ENCODE measurements at places on chromosomes 16 and 17.

DNA sequence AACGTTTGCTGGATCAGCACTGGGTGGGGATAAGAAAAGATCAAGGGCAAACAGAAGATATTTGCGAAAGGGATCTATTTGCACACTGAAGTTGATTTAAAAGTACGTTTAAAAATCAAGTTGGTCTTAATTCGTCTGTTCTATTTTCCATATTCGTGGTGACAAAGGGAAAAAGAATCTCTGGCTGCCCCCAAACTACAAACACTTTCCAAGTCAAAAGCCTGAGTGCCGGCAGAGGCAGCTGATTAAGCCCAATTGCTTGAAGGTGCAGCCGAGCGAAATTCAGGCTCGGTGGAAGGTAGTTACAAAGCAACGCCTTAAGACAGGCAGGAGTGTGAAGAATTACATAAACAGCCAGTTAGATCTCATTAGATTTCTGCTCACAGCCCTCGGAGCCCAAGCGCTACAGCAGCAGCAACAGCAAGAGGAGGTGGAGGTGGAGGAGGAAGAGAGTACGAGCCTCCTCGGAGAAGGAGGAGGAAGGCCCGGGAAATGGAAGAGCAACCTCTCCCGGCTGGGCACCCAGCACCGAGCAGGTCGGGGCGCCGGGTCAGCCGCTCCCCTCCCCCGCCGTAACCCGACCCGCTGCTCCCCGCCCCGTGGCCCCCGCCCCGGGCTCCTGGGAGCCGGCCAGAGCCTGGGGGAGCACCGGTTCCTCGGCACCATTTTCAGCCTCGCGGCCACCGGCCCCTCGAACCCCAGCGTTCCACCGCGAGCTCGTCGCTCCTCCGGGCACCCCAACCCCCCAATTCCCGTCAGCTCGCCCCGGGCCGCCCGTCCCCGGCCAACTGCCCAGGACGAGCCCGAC is 890 bp downstream of the TOB1 start:
- peak; percentile 78 for DNase-seq

GRCh38 chr17:80720610-80721577 is 176.3 kb downstream of the RPTOR start:
- peak; percentile 78 for DNase-seq

- DNase-seq = no peak
These were observed 46.4 kb downstream of the DNAH3 start for GRCh38 chr16:21103941-21104860.

DNA sequence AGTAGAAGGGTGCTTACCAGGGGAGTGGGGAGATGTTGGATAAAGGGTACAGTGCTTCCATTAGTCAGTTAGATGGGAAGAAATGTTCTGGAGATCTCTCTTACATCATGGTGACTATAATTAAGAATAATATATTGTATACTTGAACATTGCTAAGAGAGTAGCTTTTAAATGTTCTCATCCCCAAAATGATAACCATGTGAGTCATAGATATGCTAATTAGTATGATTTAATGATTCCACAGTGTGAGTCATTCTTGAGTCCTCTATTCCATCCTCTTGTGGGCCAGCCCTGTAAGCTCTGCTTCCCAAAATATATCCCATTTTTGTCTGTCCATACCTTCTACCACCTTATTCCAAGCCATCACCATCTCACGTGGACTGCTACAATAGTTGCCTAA is 80.6 kb upstream of the CDH11 start:
- no peak for DNase-seq

DNA sequence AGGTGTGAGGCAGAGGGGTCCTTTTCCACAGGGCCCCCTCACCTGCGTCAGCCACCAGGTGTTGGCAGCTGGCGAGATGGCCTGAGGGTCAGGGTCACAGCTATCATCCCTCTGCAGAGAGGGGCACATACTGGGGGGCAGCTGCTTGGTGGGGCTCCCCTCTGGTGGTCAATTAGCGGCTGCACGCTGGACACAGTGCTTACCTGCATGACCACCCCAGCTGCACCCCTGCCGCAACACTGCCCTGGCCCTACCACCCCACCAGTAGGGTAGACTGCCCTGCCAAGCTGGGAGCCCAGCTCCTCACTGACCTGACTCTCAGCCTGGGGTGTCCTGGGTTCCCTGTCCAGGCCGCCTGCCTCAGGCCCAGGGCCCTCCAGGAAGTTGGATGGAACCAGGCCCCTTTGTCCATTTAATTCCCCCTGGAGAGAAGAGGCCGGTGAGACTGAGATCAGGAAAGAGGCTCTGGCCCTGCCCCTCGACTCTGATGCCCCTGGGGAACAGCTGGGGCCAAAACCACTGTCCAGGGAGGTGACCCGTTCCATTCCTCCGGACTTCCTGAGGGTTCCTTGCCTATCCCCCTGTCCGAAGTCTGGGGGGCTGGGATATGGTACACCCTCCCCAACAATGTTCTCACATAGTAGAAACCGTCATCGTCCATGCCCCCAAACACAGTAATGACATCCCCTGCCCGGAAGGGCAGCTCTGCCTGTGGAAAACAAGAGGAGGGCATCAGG is 23.7 kb downstream of the TSPOAP1 start:
- DNase-seq = no peak

DNA sequence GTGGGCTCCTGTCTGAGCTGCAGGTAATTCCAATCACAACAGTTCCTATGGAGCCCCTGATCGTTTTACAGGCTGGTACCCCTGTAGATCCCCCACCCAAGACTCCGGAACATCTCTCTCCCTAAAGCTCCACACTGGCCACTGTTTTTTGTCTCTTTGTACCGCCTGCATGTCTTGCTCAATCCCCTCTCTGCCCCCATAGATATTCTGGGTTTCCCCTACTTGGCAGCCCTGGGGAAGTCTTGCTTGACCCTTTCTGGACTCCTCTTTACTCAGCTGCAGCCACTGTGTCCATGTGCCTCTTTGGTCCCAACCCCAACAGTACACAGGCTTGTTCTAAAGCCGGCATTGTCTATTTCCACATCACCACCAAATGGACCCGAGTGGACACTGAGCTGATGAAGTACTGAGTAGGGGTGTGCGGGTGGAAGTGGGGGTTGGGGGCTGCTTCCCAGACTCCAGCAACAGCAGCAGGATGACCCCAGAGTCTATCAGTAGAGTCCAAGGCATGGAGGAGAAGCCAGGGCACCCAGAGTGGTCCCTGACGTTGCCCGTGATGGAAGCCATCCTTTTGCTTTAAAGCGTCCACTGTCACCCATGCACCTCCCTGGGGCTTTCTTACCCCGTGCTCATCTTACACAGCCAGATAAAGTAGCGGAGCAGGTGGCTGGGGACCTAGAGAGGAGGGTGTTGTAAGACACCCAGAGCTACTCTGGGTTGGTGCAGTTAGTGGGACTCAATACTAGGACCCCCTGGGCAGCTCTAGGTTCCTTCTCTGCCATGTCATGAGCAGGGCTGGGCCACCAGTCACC is 6.4 kb downstream of the CD300LB start:
- no peak for DNase-seq

DNA sequence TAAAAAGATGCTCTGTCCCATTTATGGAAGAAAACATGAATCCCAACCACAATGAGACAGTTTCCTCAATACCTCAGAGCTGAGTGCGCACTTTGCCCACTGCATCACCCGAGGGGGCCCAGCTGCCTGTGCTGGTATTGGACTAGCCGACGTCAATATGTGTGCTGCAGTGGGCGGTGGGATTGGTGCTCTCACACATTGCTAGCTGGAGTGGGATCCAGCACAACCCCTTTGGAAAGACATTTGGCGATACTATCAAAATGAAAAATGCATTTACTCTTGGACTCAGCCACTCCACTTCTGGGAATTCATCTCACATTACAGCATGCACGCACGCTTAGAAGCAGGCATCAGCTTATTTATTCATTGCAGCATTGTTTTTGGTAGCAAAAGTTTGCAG is 289.2 kb upstream of the FOXF1 start:
- no peak for DNase-seq

GRCh38 chr17:33682599-33682998 is 389.5 kb upstream of the ASIC2 start:
- DNase-seq = no peak

GRCh38 chr17:42866631-42867575 is 15.9 kb downstream of the AOC3 start:
- DNase-seq = no peak

DNA sequence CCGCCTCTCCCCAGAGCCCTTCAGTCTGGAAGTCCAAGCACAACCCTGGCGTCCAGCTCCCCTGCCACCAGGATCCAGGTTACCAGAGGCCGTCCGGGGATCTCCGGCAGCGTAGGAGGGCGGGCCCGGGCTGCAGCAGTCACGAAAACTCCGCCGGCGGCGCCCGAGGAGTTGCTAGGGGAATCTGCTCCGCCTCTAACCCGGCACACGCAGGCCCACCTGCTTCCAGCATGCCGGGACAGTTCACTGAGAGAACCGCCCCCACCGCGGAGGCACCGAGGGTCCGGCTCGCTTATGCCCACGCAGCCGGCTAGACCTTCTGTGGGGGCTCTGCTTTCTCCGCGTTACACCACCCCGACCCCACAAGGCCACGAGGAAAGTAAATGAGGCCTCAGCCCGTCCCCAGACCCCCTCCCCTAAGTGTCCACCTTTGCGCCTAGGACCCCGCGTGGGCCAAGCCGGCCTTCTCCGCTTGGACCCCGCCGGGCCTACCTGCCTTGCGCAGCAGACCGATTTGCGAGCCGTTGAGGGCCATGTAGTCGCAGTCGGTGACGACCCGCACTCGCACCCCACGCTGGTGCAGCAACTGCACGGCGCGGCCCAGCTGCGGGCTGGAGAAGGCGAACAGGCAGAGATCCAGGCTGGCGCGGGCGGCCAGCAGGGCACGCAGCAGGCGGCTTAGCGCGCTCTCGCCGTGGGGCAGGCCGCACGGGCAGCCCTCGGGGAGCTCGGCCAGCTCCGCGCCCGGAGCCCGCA is 587 bp downstream of the PLD6 start:
- peak; percentile 58 for DNase-seq

DNA sequence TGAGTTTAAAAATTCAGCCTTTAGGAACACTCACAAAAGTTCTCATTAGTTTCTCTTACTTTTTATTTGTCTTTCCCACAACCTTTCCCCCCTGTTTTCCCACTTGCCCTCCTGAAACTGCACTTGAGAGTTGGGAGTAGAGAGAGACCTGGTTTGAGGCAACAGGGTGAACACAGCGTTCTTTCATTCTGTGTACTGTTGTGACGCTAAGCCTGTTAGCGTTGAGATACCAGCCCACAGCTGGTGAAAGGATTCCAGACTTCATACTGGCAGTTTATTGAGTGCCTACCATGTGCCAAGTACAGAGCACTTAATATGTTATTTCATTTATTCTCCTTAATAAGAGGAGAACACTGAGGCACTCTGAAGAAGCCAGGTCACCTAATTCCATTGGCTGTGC is 10.3 kb downstream of the TNRC6C start:
- DNase-seq = no peak

- no peak for DNase-seq
These were observed 560.6 kb downstream of the CDH13 start for GRCh38 chr16:83187405-83187804.

DNA sequence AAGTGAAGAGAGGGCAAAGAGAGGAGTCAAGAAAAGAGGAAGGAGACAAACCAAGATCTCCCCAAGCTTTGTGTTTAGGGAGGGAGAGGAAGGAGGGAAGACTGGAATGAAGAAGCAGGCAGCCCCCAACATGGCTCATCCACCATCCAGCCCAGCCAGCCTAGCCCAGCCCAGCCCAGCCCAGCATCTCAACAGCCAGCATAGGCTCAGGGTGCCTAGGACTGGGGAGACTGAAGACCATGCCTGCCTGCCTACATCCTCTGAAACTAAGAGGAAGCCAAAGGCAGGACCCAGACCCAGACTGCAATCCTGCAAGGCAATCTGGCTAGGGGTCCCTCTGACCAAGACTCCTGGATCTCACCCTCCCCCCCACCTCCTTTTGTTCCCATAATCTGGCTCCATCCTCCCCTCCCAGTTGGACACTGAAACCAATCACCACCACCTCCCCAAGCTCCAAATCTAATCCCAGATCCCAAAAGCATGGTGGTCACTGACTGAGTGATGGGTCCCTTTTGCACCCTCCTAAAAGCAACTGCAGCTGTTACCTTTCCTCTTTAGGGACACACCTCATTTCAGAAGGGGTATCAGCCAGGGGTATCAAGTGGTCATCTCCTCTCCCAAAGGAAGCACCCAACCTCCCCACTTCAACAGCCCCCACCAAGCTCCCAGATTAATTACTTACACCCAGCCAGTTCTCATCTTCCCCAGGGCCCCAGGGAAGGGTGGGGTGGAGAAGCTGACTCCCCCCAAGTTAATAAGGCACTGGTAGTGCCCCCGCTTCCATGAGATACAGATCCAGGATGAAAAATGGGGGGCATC is 1.2 kb downstream of the HDAC5 start:
- DNase-seq = no peak

DNA sequence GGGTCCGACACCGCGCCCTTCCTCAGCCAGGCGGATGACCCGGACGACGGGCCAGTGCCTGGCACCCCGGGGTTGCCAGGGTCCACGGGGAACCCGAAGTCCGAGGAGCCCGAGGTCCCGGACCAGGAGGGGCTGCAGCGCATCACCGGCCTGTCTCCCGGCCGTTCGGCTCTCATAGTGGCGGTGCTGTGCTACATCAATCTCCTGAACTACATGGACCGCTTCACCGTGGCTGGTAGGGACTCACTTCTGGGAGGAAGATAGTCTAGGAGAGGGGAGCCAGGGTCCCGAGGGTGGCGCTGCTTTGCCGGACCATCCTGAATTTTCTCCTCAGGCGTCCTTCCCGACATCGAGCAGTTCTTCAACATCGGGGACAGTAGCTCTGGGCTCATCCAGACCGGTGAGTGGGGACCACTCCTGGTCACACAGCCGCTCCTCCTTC is 601 bp downstream of the SPNS1 start:
- DNase-seq = no peak

- no peak for DNase-seq
These were observed 500 bp upstream of the TMEM114 start for GRCh38 chr16:8590811-8591210.

DNA sequence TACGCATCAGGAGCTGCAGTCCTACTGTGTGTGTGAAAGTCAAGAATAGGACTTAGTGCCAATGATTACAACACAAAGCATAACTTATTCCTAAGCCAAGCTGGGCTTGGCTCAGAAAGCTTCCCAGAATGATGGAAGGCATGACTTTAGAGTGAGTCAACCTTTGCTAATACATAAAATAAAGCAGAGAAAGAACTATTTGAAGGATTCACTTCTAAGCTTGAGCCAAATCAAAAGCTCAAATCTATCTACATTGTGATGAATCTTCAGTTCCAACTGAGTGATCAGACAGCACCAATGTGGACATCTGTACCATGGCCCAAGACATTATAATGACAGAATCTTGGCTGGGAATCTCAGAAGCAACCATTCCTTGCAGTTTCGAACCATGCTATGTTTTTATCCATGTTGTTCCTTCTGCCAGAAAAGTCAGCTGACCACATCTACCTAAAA is 41.4 kb downstream of the SMG6 start:
- no peak for DNase-seq

- DNase-seq = no peak
These were observed 13.7 kb downstream of the ADAM11 start for GRCh38 chr17:44772308-44773045.

All from Calu3 (cell line).